ENCODE measurements at places on chromosomes 7 and 10. TPM values are rescaled to one million over a fixed set of nuclear protein-coding genes. Genes with fewer than 3 reads are reported as not detected.
A peak's percentile ranks its signal among the peaks of the same experiment; 100 is the strongest.

- H3K4me3 ChIP-seq, result no peak overlapping the region
- no peaks in the 10 kb centered on the region for H3K27me3 ChIP-seq
- H3K36me3 ChIP-seq, result peaks cover 27% of the 10 kb centered on the region
- DNase-seq, result peak; percentile 66
- peak overlapping the region; percentile 68 for H3K27ac ChIP-seq
These were observed 8.0 kb upstream of the SPOCK2 start for GRCh38 chr10:72096115-72097000.

CFAP70 gene
- total RNA-seq, result 3.1 TPM

- H3K27me3 ChIP-seq, result peaks cover 50% of the 10 kb centered on the region
- H3K4me3 ChIP-seq, result no peak overlapping the region
- peaks cover 18% of the 10 kb centered on the region for H3K4me1 ChIP-seq
- no peaks in the 10 kb centered on the region for H3K36me3 ChIP-seq
These were observed 133.8 kb upstream of the UNC5B start for GRCh38 chr10:71078454-71079145.

DNA sequence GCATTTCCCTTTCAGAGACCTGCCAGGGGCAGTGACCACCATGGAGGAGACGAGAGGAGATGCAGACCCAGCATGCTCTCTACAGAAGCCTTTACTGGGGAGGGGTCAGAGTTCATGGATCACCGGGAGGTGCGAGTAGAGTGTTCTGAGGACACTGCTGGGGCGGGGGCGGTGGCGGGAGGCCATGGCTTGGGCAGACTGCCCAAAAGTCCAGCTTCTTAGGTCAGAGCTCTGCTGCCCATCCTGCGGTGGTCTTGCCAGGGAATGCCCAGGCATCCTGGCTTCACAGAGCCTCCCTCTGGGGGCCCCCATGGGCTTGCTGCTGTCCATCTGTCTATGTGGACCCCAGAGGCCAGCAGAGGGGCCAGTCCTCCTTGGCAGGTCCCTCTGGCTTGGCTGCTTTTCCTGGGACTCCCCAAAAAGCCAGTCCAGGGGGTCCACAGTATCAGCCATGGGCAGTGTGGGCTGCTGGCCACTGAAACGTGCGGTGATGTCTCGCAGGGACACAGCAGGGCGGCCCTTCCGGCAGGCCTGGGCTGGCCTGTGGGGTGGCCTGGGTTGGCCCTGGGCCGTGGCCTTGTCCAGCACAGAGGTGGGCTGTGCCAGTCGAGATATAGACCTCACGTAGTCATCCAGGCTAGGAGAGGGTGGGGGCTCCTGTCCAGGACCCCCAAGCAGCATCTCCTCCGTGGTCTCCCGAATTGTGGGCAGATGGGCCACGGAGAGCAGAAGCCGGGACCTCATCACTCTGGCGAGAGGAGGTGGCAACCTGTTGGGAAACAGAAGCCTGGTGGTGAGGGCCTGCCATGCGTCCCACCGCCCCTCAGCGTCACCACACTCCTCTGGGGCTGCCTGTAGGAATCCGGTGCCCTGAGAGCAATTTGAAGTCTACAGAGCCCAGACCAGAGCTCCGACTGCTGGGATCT is 1.1 kb downstream of the DEPP1 start:
- H3K36me3 ChIP-seq, result no peaks in the 10 kb centered on the region
- H3K27me3 ChIP-seq, result no peaks in the 10 kb centered on the region
- no peak for DNase-seq
- H3K27ac ChIP-seq, result 0 out of 2 replicates have a peak overlapping the region, but pooled peaks have one; percentile 11
- peaks cover 82% of the 10 kb centered on the region for H3K4me1 ChIP-seq

DNA sequence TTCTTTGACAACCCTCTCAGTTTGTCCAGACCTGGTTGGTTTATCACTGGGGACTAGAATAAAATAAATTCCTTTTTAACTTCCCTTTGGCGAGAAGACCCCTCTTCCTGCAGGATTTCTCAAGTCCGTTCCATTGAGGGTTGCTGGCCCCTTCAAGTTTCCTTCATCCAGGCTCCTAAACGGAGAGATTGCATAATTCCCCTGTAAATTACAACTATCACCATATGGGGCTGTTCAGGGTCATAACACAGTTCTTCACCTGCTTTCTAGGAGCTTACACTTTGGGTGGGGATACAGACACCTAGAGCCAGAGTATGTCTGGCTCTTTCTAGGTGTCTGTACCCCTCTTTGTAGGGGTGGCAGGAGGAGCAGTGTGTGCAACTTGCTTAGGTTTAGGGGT is 3.3 kb upstream of the COPS6 start:
- H3K27me3 ChIP-seq, result no peaks in the 10 kb centered on the region
- peaks cover 34% of the 10 kb centered on the region for H3K4me1 ChIP-seq
- H3K4me3 ChIP-seq, result no peak overlapping the region
- no peak overlapping the region for H3K27ac ChIP-seq

DNA sequence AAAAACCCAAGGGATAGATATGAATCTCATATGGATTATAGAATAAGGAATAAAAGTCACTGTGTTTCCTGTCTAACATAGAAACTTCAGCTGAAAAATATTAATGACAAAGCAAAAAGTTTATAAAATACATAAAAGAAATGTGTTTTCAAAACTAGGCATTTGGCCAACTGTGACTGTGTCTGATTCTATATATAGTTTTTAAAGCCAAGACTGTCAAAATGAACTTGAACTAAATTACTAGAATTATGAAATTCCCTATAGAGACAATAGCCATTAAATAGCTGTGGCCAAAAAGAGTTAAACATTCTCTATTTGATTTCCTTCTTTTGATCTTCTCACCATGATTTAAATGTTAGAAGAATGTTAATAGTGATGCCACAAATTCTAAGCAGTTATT is 311.2 kb upstream of the SEMA3D start:
- H3K4me1 ChIP-seq, result no peaks in the 10 kb centered on the region
- no peak overlapping the region for H3K4me3 ChIP-seq
- DNase-seq, result no peak
- H3K27me3 ChIP-seq, result no peaks in the 10 kb centered on the region
- H3K36me3 ChIP-seq, result no peaks in the 10 kb centered on the region

Data from PC-9 (cell line).